ENCODE measurements at places on chromosomes 7 and 10.

DNA sequence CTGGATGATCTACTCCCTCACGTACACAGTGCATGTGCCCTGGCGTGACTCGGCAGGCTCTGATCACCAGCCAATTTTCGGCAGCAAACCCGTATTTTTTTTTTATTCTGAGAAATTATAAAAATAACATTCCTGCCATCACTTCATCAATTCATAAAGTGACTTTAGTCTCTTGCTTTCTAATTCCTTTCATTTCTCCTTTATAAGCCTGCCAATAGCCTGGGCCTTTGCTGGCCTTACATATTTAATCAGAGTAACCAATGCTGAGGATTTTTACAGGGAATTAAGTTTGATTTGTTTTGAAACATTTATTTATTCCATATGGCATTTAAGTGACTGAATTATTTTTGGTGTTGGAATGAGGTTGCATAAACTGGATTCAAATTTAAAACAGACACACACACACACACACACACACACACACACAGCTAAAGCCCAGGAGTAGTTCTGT, 140.8 kb downstream of the ETV1 start:
- DNase-seq, result no peak

GRCh38 chr7:26343320-26343832, 51.7 kb downstream of the SNX10 start:
- no peak for DNase-seq

DNA sequence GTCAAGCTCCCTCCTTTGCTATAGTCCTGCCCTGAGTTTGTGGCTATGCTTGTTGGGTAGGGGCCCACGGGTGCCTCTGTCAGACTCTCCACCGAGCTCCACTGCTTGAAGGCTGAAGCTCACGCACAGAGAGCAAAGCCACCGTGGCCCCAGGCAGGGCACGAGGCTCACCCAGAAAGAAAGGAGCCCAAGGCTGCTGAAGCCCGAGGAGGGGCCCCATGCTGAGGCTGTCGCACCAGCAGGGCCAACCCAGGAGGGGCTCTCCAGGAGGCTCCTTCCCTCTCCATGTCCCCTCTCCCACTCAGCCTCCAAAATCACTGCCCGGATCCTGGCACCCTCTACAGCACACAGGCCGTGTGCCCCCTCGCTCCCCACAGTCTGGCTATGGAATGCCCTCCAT, 50.5 kb downstream of the YKT6 start:
- no peak for DNase-seq

DNA sequence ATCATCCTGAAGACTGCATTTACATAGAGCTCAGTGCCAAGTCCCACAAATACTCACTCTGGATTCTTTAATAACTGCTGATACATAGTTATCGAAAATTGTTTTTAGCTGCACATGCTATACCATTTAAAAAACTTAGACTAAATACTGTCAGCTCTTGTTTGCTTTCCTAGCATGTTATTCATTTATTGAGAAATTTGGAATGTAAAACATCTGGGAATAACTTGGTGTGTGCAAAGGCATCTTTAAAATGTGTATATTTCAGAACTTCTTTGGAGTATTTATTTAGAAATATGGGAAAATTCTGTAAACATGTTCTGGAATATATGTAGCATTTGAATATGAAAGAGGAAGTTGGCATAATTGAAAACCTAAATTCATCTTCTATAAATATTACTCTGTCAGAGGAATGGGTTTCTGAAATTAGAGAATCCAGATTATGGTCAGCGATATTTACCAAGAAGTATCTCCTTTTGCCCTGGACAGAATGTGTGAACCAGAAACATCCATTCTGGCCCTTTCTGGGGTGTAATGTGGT, 119.7 kb downstream of the ARID5B start:
- DNase-seq, result no peak

DNA sequence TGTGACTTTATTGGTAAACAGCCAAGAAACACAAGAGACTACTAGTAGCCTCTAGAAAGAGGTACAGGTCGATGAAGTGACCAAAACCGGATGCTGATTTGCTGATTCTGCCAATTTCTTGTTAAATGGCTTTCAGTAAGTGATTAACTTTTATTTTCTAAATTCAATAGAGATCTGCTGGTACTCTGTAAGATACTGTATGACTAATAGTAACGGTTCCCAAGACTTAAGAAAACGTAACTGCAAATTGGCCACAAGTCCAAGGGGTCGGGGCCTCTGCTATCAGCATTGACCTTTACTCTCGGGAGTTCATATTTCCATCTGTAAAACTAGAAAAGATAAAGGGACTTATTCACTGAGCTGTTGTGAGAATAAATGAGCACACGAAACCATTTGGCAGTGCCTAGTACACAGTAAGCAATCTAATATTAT, 1.4 kb downstream of the FAM3C start:
- DNase-seq, result no peak

Measured in GM12891 (cell line).